ENCODE measurements at places on chromosomes 1 and 21.

- no peak for DNase-seq
Observed at GRCh38 chr1:81804312-81804711, 3.6 kb downstream of the ADGRL2 start.

- DNase-seq, result no peak
Observed at GRCh38 chr1:228088586-228089498, 6.3 kb downstream of the ARF1 start.

DNA sequence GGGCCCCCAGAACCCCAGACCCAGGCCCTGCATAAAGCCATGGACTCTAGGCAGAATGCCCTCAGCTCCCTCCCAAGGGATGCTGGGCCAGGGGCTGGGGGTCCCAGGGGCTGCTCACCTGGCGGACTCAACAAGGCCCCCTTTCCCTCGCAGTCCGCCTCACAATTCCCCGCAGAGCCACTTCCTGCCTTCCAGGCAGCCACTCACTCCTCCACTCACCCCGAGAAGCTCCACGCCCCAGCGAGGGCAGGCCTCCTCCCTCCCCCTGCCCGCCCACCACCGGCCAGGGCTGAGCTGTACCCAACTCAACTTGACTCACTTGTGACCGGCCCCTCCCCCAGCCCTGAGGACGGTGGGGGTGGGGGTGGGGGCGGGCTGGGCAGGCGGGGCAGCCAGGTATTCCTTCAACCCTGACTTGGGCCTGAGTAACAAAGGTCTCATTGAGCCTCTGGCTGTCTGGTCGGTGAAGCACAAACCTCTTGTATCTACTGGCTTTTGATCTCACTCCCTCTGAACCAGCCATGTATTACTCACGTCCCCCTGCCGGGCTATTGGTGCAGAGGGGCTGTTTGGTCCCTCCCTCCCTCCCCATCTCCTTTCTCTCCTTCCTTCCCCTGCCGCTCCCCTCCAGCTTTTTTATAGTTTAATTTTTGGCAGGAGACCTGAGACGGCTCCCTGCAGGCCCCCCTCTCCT, 5.9 kb downstream of the BLACAT1 start:
- DNase-seq, result no peak

DNA sequence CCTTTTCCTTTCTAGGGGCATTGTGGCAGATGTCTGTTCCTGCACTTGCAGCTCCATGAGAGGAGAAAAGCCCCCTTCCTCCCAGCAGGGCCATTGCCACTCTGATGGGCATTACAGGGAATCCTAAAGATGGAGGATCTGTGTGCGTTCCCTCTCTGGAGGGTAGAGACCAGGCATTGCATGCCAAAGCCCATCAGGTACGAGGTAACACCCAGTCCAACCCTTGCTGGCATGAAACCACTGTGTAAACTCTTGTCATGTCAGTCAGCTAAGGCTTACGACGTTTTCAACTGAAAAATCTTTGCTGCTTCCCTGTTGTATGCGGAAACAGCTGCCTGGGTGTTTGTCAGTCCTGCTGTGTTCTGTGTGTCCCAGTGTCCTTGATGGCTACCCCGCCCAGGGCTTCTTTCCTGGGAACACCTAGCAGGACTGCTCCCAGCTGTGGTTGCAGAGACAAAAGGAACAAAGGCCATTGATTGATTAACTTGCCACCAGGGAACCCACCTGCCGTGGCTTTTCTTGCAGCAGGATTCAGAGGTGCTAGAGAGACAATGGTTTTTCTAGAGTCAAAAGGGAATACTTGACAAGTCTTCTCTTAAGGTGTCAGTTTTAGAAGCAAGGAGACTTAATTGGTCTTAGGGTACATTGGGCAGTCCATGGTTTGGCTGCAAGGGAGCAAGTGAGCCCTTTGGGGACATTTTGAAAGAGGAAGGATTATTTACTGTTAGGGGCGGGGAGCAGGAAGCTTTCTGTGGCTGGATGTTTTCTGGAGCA, 24.6 kb downstream of the B3GALT5 start:
- DNase-seq, result no peak
